ENCODE measurements at places on chromosomes 7 and 10.

- no peak for DNase-seq
These were observed 46.9 kb downstream of the JAKMIP3 start for GRCh38 chr10:132112611-132113010.

- no peak for DNase-seq
These were observed 443.7 kb downstream of the GLRX3 start for GRCh38 chr10:130579913-130580312.

GRCh38 chr10:1297566-1298301 lies 241.5 kb downstream of the WDR37 start:
- no peak for DNase-seq

GRCh38 chr10:112208997-112209396 lies 25.4 kb upstream of the GPAM start:
- no peak for DNase-seq

DNA sequence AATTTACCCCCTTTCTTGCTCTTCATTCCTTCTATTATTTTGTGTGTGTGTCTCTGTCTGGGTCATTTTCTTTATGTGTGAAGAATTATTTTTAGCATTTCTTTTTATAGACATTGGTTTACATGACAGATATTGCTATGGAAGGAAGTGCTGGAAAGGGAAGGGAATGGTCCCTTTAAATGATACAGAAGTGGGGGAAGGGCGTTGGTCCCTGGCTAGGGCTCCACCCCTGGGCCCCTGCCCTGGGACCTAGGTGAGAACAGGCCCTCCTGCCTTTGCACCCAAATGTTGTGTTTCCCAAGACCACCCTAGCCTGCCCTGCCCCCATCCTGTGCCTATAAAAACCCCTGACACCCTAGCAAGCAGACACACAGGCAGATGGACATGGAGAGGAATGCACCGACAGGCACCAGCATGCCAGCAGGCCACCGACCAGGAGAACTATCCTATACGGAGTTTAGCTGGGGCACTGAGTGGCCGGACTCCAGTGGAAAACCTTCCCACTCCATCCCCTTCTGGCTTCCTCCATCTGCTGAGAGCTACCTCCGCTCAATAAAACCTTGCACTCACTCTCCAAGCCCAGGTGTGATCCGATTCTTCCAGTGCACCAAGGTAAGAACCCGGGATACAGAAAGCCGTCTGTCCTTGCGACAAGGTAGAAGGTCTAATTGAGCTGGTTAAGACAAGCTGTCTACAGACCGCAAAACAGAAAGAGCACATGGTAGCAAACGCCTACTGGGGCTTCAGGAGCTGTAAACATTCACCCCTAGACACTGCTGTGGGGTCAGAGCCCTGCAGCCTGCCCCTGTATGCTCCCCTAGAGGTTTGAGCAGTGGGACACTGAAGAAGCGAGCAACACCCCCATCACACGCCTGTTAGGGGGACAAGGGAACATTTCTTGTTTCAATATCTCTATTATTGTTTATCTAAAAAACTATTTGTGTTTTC lies 515.7 kb downstream of the SORCS1 start:
- no peak for DNase-seq
